Stimulated activated CD4-positive, alpha-beta T cell treated with anti-CD3 and anti-CD28 coated beads, Interleukin-1b, Interleukin-23, amount 100 ng/mL, for 1 hour (primary cell): ENCODE measurements at places on chromosomes 2 and 18.

GRCh38 chr2:220188031-220188430 is 560.6 kb downstream of the SLC4A3 start:
- no peak for DNase-seq

DNA sequence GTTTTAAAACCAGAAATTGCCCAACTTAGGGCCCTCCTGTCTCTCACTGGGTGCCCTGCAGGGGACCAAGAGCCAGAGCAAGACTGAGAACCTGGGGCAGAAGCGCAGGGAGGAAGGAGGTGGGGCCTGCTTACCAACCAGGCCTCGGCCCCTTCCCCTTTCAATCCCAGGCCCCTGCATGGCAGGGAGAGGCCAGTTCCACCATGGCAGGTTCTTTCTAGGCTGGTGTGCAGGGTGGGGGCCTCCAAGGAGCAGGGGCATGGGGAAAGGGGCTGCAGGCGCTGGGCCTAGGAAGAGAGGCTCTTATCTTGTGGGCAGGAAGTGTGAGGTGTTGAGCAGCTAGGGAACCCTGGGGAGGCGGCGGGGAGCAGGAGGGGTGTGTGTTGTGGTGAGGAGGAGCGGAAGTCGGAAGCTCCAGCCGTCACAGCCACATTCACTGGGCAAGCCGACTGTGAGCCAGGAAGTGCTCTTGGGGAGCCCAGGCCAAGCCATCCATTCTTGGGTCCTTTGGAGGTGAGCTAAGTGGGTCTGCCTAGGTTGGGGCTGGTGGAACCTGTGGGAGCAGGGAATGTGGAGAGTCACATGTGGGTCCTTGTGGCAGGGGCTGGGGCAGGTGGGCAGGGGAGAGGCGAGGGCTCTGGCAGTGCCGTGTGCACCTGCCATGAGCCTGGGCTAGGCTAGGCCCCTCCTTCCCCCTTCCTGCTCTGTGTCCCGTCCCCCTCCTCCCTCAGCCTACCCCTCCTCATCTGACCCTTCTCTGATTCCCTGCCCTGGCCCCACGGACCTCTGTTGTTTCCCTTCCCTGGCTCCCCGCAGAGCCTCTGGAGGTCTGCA is at the start of gene PSD4:
PSD4 (plus strand) TSS at position 430 of the 834 bp plus-strand sequence. CDS start 8,486 bp downstream, outside the sequence.
- DNase-seq: peak; percentile 57

DNA sequence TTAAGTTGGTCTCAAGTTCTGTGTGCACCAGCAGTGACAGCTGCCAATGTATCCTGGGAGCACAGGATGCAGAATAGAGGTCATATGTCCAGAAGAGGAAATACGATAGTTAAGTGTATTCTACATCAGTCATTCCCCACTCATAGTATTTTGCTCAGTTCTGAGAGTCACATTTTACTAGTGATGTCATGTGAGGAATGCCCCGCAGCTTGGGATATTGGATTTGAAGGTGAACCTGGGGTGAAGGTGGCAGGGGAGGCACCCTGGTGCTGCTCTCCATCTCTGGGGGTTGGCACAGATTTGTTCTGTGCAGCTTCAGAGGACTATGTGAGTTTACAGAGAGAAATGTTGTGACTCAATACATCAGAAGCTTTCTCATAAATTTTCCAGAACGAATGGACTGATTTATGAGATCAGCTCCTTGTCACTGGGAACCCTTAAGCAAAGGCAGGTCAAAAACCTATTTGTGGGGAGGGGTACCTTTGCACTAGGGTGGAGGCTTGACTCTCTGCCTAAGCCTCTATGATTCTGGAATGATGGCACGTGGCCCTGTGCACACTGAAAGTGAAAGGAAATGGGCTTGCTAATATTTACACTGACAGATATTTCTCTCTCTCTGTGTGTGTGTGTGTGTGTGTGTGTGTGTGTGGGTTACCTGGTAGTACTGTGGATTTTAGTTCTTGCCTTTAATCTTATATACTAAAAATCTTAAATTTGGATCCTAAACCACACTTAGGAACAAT is 95.9 kb downstream of the NEB start:
- DNase-seq: peak; percentile 14

DNA sequence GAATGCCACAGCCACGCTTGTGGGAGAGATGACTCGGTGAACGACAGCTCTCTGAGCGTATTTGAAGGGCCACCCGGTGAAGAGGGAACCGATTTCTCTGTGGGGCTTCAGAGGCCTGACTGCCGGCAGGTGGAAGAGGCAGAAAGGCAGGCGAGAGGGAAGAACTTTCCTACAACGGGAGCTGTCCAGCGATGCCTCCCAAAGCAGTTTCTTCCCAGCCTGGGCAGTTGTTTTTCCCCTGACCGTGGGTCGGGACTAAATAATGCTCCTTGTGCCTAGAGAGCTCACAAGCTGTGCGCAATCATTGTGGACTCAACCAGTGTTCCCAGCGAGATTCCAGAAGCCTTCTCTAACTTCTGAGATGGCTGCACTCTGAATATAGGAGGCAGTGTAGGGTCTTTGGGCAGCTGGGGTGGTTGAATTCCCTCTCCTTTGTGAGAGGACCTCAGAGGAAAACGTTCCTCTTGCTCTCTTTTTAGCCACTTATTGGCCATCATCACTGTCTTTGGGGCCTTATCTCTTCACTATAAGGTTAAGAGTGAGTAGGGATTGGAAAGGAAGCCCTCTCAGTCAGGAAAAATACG is 710 bp downstream of the SEC11C start:
- DNase-seq: no peak

GRCh38 chr2:175631245-175631623 is 370.8 kb downstream of the LNPK start:
- no peak for DNase-seq
